Fibroblast of skin of back (primary cell): ENCODE measurements at places on chromosomes 7 and 10.

GRCh38 chr7:113216038-113216437, 97.7 kb upstream of the SMIM30 start:
- no peak for DNase-seq

GRCh38 chr10:127435246-127435645, 113.9 kb upstream of the NPS start:
- no peak for DNase-seq

- DNase-seq: peak; percentile 24
Observed at GRCh38 chr7:98733036-98733435, 116.0 kb downstream of the NPTX2 start.

GRCh38 chr10:74121368-74121767, 29.3 kb downstream of the AP3M1 start:
- DNase-seq: no peak

- peak; percentile 54 for DNase-seq
Observed at GRCh38 chr7:28096713-28097112, 83.9 kb downstream of the JAZF1 start.

DNA sequence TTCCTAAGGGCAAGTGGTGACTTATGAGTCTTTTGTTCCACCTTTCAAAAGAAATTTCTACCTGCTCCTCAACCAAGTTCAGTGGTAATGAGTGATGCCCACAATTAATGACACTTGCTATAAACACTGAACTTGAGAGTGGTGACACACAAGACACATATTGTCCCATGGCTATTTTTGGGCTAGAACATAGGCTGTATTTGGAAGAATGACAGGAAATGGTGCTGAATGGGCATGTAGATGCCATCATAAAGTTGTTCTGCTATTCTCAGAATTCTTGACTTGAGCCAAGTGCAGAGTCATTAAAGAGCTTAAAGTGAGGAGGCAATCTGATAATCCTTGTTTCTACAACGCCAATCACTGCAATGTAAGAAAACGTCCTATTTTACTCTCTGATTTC, 313.3 kb downstream of the AGMO start:
- DNase-seq: no peak

- DNase-seq: no peak
Observed at GRCh38 chr7:133859231-133859630, 267.9 kb upstream of the LRGUK start.

GRCh38 chr10:92644921-92645320, 44.8 kb upstream of the HHEX start:
- DNase-seq: no peak

GRCh38 chr7:80671744-80672143, 33.3 kb downstream of the CD36 start:
- no peak for DNase-seq

DNA sequence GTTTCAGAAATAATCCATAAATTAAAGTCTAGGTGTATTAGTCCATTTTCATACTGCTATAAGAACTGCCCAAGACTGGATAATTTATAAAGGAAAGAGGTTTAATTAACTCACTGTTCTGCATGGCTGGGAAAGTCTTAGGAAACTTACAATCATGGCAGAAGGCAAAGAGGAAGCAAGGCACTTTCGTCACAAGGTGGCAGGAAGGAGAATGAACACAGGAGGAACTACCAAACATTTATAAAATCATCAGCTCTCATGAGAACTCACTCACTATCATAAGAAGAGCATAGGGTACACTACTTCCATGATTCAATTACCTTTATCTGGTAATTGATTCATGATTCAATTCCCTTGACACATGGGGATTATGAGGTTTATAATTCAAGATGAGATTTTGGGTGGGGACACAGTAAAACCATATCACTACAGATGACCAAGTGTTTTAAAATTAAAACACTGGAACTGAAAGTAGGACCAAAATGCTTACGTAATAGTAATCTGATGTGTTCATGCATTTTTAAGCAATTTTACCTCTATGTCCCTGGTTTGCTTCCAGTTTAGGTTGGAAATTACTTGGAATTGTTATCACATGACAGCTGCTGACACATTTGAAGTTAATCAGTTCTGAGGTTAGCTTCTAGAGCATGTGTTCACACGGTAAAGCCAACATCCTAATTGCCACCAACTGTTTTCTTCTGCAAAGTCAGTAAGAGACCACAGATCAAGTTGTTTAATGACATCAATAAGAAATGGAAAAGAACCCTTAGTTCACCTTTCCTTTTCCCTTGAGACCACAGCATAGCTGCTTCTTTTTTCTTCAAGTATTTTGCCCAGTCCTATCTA, 48.4 kb upstream of the SEMA3C start:
- no peak for DNase-seq

- DNase-seq: no peak
Observed at GRCh38 chr10:24357344-24358004, 148.5 kb downstream of the KIAA1217 start.

GRCh38 chr10:26157734-26158133, 58.8 kb upstream of the GAD2 start:
- DNase-seq: no peak

DNA sequence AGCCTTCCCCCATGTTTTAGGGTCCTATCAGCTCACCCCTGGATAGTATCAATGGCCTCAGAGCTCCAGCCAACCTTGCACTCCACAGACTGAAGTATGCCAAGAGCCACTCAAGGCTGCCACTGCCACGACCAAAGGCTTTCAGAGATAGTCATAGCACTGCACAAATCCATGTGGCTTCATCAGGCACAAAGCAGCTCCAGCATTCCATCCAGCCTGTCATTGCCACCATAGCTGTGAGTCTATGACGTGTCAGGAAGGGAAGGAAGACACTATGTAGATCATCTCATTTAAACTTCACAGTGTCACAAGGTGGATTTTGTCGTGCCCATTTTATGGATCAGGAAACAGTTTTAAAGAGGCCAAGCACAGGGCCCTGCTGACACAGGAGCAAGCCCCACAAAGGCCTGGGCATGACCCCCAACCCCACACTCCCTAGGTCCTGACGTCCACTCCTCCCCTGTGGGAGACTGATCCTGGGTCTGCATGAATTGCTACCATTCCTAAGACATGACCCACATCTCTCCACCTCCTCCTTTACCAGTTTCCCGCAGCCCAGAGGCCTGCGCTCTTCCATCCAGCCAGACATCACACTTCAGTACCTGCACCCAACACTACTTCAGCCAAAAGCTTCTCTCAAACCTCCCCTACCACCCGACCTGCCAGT, 119.4 kb downstream of the DIP2C start:
- peak; percentile 61 for DNase-seq

GRCh38 chr10:126075009-126075408, 178.6 kb downstream of the FANK1 start:
- DNase-seq: no peak

- DNase-seq: no peak
Observed at GRCh38 chr10:124650820-124651401, 93.3 kb downstream of the FAM53B start.

DNA sequence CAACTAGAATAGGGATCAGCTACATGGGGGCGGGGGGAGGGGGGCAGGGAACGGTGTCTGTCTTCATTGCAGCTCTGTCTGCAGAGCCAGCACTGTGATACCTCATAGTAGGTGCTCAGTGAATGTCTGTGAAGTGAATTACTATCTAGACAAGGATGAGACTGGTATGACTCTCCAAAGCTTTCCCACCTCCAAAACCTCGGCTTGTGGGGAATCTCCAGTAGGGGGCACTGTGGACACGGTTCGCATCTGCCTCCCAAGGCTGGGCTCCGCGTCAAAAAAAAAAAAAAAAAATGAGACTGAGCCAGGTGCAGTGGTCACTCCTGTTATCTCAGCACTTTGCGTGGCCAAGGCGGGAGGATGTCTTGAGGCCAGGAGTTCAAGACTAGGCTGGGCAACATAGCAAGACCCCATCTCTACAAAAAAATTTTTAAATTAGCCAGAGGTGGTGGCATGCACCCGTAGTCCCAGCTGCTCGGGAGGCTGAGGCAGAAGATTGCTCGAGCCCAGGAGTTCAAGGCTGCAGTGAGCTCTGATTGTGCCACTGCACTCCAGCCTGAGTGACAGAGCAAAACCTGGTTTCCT, 9.6 kb downstream of the TRIM56 start:
- DNase-seq: peak; percentile 74

DNA sequence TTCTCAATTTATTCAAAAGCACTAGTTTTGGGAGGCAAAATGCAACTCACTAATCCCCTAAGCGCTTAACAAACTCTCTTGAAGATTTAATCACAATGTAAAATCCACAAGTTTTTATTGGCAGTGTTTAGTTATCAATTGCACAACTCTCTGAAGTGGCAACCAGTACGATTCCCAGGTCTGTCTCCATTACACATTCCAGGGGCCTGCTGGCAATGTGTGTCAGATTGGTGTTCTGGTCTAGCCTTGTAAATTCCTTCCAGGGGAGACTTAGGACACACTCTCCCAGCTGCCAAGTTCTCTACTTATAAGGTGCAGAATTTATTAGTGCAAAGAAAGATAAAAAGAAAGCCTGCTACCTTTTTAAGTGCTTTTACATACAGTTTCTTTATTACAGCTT, 164.7 kb upstream of the HPS1 start:
- no peak for DNase-seq

DNA sequence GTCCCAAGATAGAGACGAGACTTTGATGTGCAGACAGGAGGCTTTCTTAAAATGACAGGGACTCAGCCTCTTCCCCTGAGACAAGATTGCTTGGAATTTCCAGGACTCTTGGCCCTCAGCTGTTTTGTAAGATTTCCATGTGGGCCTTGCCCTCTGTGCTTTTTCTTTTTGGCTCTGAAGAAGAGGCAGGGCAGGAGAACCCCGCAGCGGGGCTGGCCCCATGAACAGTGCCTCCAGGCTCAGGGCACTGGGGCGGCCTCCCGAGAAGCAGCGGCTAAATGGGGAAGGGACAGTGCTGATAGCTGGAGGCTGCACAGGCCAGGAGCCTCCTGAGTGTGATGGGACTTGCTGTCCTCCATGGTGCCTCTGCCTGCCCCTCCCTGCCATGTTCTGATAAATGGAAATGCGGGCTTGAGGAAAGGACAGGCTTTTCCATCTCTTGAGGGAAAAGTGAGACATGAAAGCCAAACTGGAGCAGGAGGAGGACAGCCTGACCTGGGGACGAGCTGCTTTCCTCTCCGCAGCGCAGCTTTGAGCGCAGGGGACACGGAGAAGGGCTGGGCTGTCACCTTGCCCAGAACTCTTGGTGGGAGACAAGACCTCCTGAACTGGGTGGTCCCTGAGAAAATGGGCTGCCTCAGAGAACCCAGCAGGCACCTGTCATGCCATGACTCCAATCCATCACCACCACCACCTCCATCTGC, 12.1 kb downstream of the SAP25 start:
- no peak for DNase-seq

DNA sequence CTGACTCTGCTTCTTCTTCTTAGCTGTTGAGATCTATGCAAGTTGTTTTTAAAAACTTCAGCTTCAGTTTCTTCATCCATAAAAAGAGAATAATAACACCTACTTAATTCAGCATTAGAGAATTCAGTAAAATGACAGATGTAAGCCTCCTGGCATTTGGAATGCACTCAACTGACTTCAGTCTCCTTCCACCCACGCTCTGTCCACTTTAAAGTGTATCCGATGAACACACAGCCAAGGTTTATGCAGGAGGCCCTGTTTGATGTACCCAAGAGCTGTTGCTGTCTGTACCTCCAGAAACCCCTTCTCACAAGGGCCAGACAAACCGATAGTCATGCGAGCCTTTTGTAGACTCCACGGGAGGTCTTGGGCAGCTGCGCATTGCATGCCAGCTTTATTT, 27.1 kb upstream of the SLC35B4 start:
- DNase-seq: no peak

DNA sequence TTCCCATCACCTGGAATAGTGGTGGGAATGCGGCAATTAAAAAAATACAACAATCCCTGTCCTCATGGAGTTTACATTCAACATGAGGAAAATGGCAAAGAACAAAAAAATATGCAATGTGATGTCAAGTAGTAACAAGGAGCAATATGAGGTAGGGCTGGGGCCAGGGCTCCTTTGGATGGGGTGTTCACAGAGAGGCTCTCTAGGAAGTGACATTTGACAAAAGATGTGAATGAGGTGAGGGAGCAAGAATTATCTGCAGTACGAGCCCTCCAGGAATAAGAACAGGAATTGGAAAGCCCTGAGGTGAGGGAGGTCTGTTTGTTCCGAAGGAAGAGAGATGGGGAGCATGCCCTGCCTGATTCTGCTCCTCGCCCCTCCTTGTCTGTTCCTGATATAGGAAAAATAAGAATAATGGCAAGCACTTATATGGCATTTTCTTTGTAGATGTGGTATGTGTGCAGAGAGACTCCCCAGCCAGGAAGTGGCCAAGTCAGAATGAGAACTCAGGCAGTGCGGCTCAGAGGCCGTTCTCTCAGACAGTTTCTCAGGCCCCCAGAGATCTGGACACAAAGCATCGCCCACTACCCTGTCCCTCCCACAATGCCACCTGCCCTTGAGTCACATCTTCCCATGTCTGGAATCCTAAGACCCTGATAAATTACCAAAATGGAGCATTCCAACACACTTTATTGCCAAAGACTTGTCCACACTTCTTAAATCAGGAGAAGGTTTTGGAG, 105.6 kb downstream of the APBB1IP start:
- DNase-seq: no peak
